Cortex of kidney (tissue), 1 donor: ENCODE measurements at places on chromosomes 16 and 17.

DNA sequence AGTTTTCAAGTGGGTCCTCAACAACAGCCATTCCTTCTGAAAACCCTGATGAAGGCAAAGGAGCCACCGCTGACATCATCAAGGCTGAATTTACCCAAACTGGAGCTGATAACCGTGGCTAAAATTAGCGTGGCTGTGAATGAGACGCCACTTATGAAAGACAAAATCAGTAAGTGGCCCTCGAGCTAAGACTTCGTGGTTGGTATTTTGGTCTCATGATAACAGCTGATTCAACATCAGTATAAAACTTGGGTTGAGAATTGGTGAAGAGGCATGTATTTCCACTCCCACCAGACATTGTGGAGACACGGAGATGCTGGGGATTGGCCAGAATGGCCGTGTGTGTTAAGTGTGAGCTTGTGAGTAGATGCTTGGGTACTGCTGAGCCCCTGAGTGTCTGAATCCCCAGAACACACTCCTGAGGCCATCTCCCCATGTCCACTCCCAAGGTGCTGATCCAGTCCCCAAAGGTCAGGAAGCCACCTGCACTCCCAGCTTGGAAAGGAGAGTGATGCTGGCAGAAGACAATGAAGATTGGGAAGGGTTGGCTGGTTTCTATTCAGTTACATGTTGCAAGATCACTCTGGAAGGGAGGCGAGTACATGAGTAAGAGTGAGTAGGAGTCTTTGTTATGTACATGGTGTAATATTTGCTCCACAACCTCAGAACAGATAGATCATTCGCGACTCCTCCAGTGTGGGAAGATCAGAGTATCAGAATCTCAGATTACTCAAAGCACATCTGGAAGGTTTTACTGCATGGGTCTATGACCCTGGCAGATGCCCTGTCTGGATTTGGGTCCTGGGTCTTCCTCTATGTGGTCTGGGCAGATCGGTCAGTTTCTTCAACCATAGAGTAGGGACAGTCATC lies 207.7 kb downstream of the HS3ST3A1 start:
- no peak for DNase-seq

GRCh38 chr17:39325528-39326240 lies 75.7 kb downstream of the FBXL20 start:
- no peak for DNase-seq

DNA sequence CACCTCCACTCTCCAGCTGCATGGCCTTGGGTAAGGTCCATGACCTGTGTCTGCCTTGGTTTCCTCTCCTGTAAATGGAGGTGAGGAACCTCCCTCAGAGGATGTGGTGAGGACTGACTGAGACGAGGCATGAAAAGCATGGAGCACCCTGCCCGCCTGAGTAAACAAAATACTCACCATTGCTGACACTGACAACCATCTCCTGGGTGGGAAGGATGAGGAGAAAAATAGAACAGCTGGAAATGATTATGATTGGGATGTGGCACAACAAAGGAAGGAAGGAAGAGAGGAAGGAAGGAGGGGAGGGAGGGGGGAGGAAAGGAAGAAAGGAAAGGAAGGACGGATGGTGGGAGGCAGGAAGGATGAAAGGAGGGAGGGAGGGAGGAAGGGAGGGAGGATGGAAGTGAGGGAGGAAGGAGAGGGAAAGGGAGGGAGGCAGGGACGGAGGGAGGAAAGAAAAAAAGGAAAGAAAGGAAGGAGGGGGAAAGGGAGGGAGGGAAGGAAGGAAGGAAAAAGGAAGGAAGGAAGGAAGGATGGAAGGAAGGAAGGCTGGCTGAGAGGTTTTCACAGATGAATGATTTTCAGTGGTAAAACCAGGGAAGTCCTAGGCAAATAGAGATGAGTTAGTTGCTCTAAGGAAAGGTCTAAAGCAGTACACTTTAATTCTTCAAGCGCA lies 276.5 kb upstream of the XYLT1 start:
- no peak for DNase-seq

GRCh38 chr16:87206646-87207451 lies 110.3 kb downstream of the C16orf95 start:
- no peak for DNase-seq

- DNase-seq, result no peak
Measured at GRCh38 chr17:68399638-68400403, 57.5 kb downstream of the WIPI1 start.

DNA sequence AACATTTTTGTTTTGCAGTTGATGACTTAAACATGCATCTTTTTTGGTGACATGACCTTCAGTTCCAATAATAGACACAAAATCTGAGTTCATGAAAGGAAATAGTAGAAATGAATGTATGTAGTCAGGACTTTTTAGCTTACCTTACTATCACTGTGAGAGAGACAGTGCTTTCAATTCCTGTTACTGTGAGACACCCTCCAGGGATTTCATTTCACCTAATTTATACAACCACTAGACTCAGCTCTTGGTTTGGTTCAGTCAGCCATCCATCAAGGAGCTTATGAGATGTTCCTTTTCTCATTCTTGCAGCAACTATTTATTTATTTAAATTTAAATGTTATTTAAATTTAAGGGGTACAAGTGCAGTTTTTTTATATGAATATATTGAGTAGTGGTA lies 77.9 kb downstream of the MAP2K4 start:
- no peak for DNase-seq

GRCh38 chr16:70701998-70702397 lies 16.1 kb upstream of the MTSS2 start:
- no peak for DNase-seq

- no peak for DNase-seq
Measured at GRCh38 chr17:6232732-6233101, 162.5 kb downstream of the WSCD1 start.

DNA sequence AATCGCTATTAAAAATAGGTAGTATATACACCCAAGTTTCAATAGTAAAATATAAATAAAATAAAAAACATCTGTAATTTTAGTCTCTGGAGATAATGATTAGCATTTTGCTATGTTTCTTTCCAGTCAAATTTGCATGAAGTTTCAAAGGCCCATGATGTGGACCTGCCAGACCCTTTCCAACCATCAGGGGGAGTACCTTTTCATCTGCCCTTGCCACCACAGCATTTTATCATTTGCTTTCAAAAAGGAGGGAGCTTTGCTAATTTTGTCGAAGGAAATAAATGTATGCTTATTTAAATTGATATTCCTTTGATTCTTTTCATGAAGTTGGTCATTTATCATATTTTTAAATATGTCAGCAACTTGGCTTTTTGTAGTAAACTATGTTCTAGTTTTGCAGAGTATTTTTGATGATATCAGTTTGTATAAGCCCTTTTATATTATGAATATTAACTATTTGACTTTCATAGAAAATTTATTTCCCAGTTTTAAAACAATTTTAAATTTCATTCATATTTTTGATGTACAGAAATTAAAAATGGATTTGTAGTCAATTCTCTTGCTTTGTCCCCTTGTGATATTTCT lies 115.2 kb upstream of the NETO2 start:
- no peak for DNase-seq

GRCh38 chr16:72189865-72190371 lies 18.0 kb upstream of the PMFBP1 start:
- DNase-seq, result no peak

GRCh38 chr16:87464691-87465300 lies 28.0 kb downstream of the ZCCHC14 start:
- DNase-seq, result no peak

DNA sequence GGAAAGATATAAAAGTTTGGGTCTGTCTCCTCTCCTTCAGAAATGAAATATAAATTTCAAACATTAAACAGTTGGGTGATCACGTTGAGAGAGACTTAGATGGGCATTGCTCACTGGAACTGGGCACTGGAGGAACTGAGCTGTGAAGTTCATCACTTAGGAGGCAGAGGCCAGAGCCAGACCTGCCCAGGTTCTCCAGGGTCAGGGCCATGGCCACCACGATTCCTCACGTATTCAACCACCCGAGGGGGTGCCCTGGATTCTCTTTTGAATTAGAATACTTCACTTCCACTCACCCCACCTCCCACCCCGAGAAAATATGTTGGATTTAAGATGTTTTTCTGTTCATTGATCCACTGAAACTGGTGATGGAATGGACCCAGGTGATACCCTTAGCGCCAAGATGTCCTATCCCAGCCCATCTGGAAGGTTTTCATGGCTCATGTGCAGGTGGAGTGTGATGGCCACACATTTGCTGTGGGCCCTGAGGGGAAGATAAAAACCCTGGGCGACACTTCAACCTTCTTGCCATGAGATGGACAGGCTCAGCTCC lies 6.1 kb downstream of the PRR29 start:
- no peak for DNase-seq

- DNase-seq, result no peak
Measured at GRCh38 chr17:48225725-48226567, 118.4 kb downstream of the SNX11 start.

GRCh38 chr17:18948476-18949006 lies 3.4 kb upstream of the SLC5A10 start:
- no peak for DNase-seq

DNA sequence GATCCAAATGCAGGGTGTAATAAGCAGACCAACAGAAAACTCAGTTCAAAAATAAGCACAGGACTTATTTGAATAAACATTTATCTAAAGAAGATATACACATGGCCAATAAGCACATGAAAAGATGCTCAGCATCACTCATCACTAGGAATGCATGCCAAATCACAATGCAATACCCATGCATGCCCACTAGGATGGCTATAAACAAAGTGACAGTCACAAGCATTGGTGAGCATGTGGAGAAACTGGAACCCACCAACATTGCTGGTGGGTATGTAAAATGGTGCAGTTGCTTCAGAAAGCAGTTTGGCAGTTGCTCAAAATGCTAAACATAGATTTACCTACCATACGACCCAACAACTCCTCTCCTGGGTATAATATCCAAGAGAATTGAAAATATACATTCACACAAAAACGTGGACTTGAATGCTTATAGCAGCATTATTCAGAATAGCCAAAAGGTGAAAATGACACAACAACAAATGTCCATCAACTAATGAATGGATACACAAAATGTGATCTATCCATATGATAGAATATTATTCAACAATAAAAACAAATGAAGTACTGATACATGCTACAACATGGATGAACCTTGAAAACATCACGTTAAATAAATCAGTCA lies 20.1 kb downstream of the UBE2O start:
- no peak for DNase-seq

GRCh38 chr17:47286198-47286914 lies 32.7 kb downstream of the ITGB3 start:
- DNase-seq, result no peak

DNA sequence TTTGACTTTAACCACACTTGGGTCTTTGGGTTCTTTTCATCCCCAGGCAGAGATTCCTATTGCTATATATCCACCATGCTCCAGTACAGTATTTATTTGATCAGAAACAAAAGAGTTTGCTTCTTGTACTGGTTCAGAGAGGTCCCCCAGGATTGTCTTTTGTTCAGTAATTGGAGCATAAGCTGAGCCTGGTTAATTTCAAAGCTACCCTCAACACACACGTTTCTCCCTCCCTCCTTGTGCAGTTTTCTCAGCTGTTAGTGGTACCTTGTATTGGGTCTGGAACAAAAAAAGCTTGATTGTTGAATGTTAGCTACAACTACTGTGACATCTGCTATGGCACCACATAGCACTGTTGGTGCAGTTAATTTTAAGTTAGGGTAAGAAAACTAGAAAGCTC lies 50.0 kb downstream of the NUP93 start:
- no peak for DNase-seq

- no peak for DNase-seq
Measured at GRCh38 chr17:67013891-67014290, 30.5 kb upstream of the CACNG1 start.

GRCh38 chr16:58801838-58802237 lies 67.7 kb upstream of the GOT2 start:
- no peak for DNase-seq

GRCh38 chr16:48885471-48885870 lies 275.5 kb upstream of the N4BP1 start:
- DNase-seq, result no peak

GRCh38 chr16:53528797-53529196 lies 25.8 kb upstream of the AKTIP start:
- no peak for DNase-seq

- DNase-seq, result no peak
Measured at GRCh38 chr17:17700251-17700969, 19.2 kb downstream of the RAI1 start.

- DNase-seq, result no peak
Measured at GRCh38 chr16:89449726-89450335, 40.5 kb downstream of the ANKRD11 start.

DNA sequence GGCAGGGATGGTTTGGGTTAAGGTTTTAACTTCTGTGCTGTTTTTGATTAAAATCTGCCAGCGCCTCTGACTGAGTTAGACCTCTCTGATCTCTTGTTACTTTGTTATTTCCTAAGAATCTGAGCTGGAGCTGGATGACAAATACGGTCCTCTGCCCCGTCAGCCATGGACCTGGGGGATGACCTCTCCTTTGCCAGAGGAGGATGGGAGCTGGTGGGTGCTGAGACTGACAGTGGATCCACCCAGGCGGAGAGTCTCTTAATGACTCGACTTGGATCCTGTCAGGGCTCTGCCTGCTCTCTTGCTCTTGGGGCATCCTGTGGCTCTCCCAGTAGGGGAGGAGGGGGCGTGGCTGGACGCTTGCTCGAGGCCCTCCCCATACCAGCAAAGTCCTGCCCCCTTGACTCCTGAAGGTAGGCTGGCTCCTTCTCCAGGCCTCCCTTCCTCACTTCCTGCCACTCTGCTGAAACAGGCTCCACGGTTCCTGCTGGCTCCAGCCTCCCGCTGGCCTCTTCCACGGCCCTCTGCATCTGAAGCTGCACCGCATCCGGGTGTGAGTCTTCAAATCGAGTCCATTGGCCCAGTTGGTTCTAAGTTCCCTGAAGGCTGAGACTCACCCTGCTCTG lies 24.8 kb upstream of the MAP3K14 start:
- no peak for DNase-seq

DNA sequence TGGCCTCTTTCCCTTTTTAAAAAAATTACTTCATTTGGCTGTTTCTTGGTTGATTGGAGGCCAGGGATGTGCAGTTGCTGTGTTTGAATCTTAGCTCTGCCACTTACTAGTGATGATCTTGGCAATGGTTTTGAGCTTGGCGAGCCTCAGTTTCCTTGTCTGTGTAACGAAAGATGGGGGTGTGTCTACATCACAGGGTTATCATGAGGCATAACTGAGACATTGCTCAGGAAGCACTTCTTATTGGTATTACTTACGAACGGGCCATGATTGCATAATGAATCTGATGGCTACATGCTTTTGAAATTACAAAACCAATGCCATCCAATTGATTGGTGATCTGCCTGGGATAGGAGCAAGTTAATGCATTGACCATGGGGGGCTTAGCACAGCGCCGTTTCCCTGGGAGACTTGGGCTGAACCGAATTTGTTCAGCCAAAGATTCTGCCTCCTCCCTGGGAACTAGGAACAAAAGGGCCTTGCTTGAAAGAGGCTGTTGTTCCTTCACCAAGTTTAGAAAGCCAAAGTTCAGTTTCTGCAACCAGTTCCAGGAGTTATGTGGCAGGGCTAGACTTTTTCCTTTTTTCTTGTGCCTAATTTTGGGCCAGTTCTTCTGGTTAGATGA lies 21.9 kb downstream of the CMIP start:
- no peak for DNase-seq

DNA sequence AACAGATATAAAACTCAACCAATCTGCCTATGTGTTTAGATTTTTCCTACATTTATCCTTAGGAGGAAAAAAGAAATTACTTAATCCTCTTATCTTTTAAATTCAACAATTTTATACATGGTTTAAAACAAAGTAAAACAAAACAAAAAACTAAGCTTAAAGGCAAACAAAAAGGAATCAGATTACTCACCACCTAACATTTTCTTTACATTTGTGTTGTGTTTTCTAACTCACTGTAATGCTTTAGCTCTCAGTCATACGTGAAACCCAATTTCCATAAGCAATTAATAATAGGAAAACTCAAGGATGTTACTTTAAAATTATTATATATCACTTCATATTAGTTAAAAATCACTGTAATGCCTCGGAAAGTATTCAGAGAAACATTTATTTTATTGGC lies 6.7 kb upstream of the IRX5 start:
- DNase-seq, result no peak
